ENCODE measurements at places on chromosomes 11 and 22.

DNA sequence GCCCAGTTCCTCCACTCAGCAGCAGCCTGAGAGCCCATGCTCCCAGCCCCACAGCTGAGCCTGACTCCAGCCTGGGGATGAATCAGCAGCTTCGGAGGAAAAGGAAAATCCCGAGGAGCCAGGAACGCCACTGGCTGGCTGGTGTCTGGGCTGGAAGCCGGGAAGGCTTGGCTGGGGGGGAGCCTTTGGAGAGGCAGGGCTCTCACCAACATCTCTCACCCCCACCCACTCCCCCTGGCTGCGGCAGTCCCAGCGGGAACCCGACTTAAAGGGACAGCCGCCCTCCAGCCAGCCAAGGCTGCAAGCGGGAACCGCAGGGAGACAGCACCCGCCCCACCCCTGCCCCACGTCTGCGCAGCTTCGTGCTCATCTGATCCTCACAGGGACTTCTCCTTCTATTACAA lies 28.4 kb downstream of the KIAA0930 start:
- DNase-seq, result no peak

GRCh38 chr22:20634560-20635226 lies 127.3 kb downstream of the MED15 start:
- no peak for DNase-seq

DNA sequence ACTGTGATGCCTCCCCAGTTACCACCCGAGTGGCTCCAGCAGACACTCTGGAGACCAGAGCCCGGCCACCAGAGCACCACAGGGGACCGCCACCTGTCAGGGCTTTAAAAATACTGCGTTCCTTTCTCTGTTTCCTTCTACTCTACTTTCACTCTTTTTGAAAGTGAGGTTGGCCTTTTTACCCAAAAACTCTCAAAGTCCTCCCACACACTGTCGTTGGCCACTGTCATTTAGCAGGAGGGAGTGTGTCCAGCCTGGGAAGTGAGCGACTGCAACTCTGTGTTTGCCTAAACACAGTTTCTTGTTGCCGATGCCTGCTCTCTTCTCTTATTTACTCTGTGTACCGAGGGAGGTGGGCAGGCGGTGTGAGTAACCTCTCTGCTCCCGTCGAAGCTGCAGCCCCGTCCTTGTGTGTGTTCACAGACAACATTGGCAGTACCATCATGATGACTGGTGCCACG lies 90.8 kb upstream of the CLDN5 start:
- DNase-seq, result no peak

DNA sequence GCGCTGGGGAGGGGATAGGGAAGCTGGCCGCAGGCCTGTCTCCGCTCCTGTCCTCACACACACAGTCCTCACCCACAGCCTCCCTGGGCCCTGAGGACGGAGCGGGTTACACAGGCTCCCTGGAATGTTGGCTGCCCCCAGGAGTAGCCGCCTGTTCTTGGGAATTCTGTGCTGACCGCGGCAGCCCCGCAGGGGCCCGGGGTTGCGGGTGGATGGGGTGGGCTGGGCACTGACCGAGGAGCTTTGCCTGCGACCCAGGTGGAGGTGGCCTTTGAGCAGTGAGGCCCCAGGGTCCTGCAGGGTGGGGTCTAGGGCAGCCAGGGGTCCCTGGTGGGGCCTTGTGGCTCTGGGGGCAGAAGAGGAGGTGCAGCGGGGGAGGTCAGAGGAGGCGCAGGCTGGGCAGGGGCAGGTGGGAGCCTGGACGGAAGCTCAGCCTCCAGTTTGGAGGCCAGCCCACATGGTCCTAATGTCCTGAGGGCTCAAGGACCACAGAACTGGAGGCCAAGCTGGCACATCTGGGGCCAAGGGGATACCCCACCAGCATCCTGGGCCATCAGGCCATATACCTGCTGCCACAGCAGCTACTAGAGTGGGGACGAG lies 6.6 kb upstream of the MRGPRG start:
- DNase-seq, result no peak

DNA sequence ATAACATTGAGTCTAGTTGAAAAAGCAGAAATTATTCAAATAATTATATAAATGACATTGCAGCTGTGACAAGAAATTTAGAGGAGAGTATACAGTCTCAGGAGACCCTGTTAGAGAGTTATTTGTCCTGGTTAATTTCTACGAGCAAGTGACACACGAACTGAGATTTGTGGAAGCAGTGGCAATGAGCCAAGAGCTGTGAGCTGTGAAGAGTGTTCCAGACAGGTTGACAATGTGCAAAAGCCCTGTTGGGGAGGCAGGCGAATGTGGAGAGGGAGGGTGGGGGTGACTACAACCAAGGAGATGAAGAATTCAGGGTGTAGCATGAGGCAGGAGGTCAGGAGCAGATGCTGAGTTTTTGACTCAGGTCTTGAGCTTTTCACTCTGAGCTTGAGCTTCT lies 620.2 kb upstream of the TENM4 start:
- DNase-seq, result no peak

DNA sequence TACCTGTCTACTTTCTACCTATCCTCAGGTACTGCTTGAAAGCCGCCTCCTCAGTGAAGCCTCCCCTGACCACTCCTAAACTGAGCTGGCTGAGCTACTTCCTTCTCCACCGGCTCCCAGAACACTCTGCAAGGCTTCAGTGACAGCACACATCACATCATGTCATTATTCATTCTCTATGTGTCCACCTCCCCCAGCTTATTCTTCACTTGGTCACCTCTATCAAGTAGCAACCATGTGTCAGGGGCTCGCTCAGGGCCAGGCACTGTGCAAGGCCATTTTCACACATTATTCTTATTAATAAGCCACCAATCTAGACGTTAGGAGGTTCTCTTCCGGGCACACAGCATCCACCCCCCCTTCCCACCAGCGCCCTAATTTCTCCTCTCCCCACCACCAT lies 3.7 kb upstream of the ELFN2 start:
- no peak for DNase-seq

DNA sequence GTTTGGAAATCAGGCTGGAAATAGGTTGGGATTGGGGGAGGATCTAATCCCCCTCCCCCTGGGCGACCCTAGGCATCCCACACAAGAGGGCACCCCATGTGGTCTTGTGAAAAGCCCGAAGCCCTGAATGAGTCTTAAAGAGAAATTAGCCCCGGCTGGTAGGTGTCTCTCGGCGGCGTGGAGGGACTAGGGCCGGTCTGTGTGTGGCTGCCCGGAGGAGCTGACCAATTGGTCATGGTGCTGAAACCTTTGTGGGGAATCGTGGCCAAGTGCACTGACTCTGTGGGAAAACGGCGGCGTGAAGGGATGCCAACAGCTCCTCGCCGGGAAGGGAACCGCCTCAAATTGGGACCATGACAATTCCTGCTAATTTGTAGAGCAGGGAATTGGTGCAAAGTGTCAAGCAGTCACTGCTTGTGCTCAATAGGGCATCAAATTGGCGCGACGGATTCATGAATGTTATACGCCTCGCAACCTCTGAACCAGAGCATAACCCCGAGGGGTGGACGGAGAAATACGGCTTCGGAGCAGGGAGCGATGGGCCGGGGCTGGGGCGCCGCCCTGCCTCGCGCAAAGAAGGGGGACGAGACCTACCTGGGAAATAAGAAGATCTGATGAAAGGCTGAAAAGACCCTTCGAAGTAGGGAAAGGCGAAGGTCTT lies 1.5 kb downstream of the DBX1 start:
- no peak for DNase-seq

GRCh38 chr11:28566339-28567089 lies 458.3 kb downstream of the METTL15 start:
- DNase-seq, result no peak

GRCh38 chr11:2661173-2662023 lies 38.4 kb downstream of the KCNQ1OT1 start:
- DNase-seq, result no peak

- no peak for DNase-seq
These were observed 161.1 kb downstream of the BBOX1 start for GRCh38 chr11:27201454-27202302.

- no peak for DNase-seq
These were observed 12.9 kb downstream of the EHD1 start for GRCh38 chr11:64865286-64866172.

DNA sequence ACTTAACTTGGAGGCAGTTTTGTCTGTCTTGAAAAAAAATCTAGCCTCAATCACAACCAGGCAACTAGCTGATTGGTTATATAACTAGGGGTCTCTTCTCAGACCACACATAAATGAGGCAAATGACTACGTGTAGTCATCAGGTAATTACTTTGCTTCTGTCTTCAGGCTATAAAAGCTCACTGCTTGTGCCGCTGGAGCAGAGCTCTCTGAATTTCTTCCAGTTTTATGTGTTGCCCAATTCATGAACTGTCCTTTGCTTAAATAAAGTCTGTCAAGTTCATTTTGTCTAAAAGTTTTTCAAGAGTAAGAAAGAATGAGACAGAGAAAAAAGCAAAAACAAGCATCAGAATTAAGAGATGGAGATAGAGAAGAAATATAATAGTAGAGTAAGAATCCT lies 93.4 kb downstream of the MUC15 start:
- DNase-seq, result no peak

GRCh38 chr11:2399488-2400068 lies 972 bp upstream of the TSSC4 start:
- no peak for DNase-seq

DNA sequence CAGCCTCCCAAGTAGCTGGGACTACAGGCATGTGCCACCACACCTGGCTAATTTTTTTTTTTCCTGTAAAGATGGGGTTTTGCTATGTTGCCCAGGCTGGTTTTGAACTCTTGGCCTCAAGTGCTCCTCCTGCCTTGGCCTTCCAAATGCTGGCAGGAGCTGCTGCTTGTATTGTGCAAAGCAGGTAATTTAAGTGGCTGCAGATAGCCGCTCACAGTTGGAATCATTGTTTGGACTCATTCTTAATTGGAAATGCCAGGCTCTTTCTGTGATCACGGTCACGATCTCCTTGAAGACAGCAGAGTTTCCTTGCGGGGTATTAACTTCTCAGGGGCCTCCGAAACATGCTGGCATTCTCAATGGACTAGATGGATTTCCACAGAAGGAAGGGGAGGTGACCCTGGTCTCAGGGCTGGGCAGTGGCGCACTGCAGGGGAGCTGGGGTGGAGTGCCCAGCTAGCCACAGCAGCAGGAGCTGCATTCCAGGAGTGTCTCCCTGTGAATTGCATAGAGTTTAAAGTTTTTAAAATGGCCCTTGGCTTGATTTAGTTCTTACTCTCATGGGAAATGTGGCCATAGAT lies 136.1 kb downstream of the MORC2 start:
- DNase-seq, result no peak

DNA sequence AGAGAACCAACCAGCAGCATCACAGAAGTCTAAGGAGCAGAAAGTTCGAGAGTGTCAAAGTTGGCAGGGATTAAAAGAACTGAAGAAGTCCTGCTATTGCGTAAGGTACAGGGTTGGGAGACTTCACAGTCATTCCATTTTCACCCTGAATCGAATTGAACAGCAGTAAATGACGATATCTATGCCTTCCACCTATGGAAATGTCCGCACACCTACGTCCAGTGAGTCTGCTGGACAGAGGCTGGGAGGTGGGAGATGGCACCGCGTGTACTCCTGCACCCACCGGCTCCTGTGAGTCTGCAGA lies 116.7 kb downstream of the MICAL3 start:
- no peak for DNase-seq

- no peak for DNase-seq
These were observed 1.1 kb downstream of the RGL4 start for GRCh38 chr22:23691748-23692423.

- DNase-seq, result no peak
These were observed 440.8 kb upstream of the LUZP2 start for GRCh38 chr11:24056051-24056450.

DNA sequence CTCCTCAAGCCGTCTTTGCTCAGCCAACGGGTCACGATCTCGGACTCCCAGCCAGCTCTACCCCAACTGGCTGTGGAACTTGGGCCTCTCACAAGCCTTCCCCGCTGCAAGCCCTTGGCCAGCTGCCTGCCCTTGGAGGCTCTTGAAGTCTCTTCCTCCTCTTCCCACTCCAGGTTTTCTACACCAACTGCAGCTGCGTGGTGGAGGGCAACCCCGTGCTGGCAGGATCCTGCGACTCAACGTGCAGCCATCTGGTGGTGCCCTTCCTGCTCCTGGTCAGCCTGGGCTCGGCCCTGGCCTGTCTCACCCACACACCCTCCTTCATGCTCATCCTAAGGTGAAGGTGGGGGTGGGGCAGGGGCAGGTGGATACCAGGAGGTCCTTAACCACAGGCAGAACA lies 40.5 kb upstream of the TPBGL start:
- DNase-seq, result no peak

DNA sequence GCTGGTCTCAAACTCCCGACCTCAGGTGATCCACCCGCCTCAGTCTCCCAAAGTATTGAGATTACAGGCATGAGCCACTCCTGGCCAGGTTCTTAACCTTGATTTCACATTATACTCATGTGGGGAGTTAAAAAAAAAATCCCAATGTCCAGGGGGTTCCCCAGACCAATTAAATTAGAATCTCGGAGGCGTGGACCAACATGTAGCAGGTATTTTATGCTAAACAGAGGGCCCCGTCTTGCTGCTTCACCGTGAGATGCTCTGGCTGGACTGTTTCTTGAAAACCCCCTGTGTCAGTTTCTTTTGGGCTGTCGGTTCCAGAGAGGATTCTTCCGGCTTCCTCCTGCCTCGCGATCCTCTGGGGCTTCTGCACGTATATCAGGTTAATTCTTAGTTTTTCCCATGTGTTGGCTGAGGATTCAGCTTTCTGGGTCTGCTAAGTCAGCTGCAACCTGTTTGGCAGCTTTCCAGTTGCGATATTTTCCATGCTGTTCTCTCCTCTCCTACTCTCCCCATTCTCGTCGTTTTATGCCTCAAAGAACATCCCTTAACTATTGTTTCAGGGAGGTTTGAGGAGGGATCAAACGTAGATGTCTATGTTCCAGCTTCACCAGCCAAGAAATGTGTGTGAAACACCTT lies 50.6 kb upstream of the ACCSL start:
- DNase-seq, result no peak

DNA sequence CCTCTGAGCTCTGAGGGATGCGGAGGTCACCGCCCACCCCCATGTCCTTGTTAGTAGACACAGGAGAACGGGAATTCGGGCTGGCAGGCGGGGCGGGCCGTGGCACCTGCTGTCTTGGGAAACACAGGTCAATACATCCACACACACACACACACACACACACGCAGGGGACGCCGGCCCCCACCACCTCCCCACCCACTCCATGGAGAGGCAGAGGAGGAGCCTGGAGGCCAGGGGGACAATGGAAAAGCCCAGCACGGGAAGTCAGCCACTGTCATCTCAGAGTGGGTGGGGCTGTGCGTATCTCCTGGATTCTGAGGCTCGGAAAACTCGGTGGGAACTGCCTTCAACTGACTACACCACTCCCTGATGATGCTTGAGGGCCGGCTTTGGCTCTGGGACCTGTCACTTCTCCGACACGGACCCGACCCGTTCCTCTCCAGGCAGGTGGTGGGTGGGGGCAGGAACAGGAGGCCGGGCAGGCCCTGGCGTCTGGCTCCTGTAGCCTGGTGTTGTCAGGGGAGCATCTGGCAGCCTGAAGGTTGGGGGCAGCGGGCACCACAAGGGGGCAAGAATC lies 18.5 kb upstream of the TMEM184B start:
- DNase-seq, result no peak

GRCh38 chr11:24524156-24524555 lies 27.3 kb downstream of the LUZP2 start:
- DNase-seq, result no peak

- DNase-seq, result no peak
These were observed 113.6 kb downstream of the SIK3 start for GRCh38 chr11:116984589-116984988.

- no peak for DNase-seq
These were observed 37.5 kb downstream of the ZC3H12C start for GRCh38 chr11:110130642-110131238.

Measured in CD4-positive, alpha-beta T cell treated with Interleukin-1 beta for 1 hour (primary cell).